ENCODE measurements at places on chromosomes 6 and 20.

- no peak for DNase-seq
Measured at GRCh38 chr6:67393356-67393755, 1241.7 kb upstream of the ADGRB3 start.

GRCh38 chr6:128124713-128125112, 223.9 kb upstream of the THEMIS start:
- no peak for DNase-seq

DNA sequence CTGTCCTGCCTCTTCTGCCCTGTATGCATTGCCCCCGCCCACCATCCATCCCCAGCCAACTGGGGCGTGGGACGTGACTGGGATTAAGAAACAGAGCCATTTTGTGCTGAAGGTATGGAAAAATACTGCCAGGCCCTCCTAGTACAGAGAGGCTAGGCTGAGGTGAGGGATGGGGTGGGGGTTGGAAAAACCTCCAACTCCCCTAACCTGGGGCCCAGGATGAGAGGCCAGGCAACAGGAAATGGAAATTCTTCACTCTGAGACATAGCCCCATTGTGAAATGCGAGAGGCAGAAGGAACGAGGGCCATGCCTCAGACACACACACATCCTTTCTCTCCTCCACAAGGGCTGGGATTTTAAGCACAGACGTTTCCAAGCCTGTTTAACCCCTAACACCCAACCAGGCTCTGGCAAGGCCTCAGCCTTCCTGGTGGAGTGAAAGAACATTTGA, 19.9 kb downstream of the KCNK5 start:
- DNase-seq, result no peak

DNA sequence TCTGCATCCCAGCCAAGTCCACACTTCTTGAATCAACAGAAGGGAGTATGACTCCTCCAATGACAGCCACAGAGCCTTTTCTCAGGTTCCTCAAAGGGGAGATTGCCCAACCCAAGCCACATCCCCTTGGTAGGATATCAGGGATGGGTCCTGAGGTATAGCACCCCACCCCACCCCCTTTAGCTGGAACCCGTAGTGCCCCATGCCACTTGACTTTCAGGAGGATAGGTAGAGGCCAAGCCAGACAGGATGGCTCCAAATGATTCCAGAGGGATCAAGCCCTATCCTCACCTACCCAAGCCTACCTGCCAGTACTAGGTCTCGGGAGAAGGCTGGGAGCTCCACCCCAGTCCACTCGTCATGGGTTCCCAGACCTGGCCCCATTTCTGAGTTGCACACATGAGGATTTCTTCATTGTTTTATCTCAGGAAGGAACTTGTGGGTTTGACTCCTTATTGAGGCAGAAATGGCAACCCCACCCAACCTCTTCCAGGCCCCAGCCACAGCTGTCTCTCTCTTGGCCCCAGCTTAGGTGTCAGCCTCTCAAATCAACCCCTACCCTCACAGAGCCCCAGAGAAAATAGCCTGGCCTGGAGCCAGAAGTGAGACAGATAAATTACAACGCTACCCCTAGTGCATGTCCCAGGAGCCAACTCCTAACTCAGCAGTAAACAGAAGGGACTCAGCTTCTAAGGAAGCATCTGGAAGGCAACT, 3.6 kb downstream of the CCND3 start:
- peak; percentile 41 for DNase-seq

- no peak for DNase-seq
Measured at GRCh38 chr20:58665606-58666005, 14.5 kb downstream of the STX16 start.

DNA sequence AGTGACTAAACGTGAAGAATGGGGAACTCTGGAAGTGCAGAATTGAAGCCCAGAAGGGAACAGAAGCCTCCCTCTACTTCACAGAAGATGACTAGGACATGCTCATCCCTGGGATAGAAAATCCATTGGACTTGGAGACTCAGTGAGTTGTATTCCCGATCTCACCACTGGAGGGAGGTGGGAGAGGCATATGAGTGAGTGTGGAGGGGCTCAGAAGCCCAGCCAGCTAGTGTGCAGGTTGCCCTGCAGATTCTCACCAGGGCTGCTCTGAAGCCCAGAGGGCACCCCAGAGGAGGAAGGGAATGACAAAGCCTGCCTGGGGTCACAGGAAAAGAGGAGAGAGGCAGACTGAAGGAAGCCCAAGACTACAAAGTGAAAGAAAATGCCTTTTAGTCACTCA, 42.1 kb upstream of the HLA-E start:
- DNase-seq, result no peak

- no peak for DNase-seq
Measured at GRCh38 chr6:125888989-125889656, 67.4 kb upstream of the HINT3 start.

DNA sequence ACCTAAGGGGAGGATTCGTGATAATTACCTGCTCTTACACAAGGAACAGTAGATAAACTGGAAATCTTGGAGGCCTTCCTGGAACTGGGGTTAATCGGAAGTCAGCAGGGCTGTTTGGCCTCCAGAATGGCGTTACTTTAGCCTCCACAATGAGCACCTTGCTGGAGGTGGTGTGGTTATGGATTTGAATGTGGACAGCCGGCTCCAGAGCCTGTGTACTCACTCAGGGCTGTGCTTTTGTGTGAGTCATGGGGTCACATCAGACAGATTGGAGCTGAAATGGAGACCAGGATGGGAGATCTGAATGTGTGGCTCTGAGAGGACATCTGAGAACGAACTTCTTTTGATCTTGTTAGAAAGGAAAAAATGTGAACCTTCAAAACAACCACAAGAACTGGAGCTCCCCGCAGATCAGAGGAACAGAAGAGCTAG, 30.4 kb downstream of the IGF2R start:
- DNase-seq, result no peak

DNA sequence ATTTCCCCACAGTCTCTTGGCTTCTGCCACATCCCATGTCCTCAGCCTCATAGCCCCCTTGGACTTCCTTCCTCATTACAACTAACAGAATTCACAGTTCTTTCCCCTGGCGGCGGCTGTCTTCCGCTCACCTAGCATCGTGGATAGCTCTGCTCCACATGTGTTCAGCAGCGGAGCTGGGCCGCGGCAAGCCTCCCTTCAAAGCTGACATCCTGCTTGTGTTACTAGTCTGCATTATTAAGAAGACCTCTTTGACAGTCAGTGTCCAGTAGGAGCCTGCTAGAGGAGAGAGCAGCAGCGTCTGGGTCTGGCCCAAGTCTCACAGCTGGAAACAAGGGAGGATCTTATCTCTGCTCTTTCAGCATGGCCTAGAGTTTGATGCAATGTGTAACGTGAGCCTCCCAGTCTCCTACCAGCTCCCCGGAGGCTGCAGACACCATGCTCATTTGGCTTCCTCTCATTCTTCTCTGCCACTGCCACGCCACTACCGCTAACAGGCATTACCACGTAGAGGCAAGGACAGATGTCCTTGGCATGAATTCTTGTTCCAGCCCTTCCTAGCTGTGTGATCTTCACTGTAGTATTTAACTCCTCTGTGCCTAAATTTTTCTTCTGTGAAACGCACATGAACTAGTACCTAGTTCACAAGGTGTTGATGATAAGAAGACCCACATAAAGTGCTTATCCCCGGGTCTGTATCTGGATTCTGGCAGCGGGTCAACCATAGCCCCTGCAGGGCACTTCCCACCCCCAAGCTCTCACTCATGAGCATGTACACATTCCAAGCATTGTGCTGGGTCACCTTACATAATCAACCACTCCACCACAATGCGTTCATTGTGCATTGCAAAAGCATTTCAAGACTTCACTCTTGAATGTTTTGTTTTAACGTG, 107.1 kb upstream of the BACH2 start:
- DNase-seq, result no peak

- DNase-seq, result no peak
Measured at GRCh38 chr6:84774985-84775284, 10.5 kb upstream of the TBX18 start.

DNA sequence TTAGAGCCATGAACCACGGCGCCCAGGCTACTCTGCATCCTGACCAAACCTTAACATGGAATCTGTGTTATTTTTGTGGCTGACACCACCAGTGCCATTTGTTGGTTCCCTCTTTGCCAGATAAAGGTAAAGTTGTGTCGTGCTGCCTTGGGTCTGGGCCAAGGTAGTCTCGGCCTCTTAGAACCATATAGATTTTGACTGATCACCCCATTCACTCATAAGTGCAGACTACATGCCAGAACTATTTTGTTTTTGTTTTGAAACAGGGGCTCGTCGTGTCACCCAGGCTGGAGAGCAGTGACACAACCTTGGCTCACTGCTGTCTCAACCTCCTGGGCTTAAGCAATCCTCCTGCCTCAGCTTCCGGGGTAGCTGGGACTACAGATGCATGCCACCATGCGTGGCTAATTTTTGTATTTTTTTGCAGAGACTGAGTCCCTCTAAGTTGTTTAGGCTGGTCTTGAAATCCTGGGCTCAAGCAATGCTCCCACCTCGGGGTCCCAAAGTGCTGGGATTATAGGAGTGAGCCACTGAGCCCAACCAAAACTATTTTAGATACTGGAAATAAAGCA, 19.2 kb upstream of the RIPOR3 start:
- DNase-seq, result no peak

GRCh38 chr6:99032396-99032795, 84.7 kb upstream of the FBXL4 start:
- no peak for DNase-seq

- no peak for DNase-seq
Measured at GRCh38 chr6:50939931-50940330, 121.3 kb downstream of the TFAP2B start.

DNA sequence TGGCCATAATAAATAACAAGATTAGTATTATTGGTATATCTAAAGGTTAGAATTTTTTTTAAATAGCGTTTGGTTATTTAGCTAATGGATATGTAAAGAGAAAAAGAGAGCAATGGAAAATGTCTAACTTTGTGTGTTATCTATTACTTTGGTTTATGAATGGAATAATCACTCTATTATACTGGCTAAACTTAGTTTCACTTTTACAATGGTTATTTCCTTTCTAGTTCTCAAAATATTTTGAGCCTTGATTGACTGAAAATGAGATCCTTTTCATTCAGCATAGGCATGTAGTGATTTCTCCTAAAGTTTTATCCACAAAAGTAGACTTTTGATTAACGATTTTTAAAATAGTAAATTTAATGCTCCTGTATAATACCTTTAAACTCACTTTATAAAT, 51.6 kb upstream of the MLIP start:
- no peak for DNase-seq

- no peak for DNase-seq
Measured at GRCh38 chr20:9711872-9712271, 127.0 kb downstream of the PAK5 start.

DNA sequence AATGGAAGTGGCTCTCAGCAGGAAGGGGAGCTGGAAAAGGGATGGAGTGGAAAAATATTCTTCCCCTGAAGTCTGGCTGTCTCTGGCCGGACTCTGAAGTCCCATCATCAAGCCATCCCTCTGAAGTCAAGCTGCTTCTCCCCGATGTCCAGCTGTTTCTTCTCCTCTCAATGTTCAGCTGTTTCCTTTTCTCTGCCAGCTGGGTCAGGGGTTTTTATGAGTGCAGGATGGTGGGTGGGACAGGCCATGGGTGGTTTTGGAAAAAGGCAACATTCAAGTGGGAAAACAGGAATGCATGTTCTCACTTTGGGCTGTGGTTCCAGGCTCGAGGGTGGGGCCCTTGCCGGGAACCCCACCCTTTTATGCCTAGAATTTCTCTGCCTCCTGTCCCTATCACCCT, 48.4 kb upstream of the FAM184A start:
- DNase-seq, result no peak

- peak; percentile 61 for DNase-seq
Measured at GRCh38 chr6:25027221-25027916, 91.6 kb upstream of the RIPOR2 start.

GRCh38 chr6:16174416-16175078, 45.7 kb downstream of the MYLIP start:
- DNase-seq, result no peak

GRCh38 chr6:97703661-97704060, 420.6 kb upstream of the MMS22L start:
- no peak for DNase-seq

DNA sequence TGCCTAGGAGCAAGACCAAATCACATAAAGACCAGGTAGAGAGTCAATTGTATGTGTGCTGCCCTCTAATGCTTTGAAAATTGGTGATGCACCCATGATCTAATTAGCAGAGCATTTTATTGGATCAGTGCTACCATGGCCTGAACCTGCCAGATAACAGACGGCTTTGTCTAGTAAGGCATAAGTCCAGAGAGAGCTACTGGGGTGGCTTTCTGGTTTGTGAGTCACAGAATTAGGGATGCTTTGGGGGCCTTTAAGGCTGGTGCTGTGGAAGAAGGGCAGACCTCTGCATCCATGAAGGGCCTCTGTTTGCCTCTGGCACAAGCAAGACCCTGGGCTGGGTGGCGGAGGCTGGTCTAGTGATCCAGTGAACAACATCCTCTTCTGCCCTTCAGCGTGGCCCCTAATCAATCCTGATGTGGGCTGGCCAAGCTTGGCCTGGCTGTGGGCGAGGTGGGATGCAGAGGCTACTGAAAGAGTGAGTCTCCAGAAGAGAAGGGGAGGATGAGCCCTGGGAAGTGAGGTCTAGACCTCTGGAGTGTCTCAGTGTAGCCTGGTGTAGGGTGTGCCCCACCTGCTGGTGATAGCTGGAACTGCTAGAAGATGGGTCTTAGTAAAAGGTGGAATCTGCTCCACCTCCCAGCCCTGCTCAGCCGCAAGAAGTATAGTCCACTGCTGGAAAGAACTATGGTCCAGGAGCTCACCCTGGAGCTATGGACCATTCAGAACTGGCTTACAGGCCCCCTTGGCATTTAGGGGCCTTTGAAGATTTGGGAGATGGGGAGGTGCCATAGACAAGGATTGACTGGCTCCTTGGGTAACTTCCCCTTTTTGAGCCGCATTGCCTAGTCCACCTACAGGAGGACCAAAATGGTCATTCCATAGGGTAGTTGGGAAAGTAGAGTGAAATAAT, 36.7 kb upstream of the AAR2 start:
- DNase-seq, result peak; percentile 54

DNA sequence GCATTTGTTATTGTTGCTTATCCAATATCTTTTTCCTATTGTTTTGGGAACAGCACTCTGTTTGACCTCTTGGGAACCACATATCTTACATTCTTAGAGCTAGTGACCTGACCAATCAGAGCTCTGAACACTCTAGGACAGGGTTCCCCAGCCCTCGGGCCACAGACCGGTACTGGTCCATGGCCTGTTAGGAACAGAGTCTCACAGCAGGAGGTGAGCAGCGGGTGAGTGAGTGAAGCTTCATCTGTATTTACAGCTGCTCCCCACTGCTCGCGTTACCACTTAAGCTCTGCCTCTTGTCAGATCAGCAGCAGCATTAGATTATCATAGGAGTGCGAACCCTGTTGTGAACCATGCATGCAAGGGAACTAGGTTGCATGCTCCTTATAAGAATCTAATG, 226.0 kb upstream of the TSHZ2 start:
- DNase-seq, result no peak

- DNase-seq, result no peak
Measured at GRCh38 chr20:40702504-40702903, 13.5 kb upstream of the MAFB start.

GRCh38 chr20:25065625-25066338, 7.8 kb upstream of the ACSS1 start:
- peak; percentile 37 for DNase-seq

GRCh38 chr6:46299253-46299652, 128.5 kb upstream of the ENPP5 start:
- no peak for DNase-seq

Measured in activated naive CD4-positive, alpha-beta T cell (primary cell).